ENCODE measurements at places on chromosomes 5 and 9.
A peak's percentile ranks its signal among the peaks of the same experiment; 100 is the strongest.

DNA sequence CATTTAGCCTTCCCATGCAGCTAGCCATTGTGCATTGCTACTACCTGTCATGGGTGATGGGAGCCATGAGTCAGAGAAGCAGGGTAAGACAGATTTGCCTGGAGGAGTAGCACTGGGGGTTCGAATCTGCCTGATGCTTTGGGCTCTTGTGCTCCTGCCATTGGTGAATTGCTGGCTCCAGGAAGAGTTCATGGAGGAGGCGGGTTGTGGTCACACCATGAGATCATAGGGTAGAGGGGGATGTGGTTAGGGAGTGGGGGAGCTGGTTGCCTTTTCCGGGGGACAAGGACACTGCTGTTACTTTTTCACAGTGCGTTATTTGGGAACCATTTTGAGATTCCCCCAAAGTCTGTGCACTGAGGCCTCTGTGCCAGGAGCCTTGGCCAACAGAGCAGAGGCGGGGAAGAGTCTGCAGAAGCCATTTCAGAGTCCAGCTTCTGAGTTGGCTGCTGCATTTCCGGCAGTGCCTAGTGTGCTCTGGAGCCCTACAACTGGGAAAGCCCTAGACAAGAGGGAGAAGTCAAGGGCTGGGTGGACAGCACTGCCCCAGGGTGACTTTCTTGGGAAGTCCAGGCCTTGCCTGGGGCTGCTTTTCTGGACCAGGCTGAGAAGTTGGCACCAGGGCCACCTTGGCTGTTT lies 6.2 kb downstream of the ANGPTL2 start:
- no peak for DNase-seq

DNA sequence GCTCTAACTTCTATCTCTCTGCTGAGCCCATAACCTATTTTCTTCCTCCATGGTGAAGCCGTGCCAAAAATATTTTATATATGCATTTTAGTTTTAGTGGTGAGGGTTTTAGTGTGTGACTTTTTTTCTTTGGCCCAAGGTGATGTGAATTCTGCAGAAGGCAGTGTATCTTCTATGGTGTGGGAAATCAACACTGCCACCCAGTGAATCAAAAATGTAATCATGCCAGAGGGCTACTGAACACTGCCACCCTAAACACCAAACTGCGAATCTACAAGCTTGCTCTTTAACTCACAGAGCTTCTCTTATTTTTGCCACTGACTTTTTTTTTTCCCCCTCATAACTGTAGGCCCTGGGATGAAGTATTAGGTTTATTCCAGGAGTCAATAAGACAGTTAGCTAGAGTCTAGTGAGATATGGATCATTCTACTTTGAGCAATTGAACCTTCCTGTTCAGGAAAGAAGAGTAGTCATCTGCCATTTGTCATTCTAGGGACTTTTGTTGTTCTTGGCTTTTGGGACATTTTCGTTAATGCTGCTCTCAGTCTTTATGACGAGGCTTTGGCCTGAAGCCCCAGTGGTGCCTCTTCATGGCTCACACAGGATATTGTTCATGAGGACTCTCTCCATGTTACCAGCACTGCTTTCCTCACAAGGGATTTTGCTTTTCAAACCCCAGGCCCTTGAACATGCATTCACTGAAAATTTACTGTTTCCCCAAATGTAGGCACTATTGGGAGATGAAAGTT lies 53.1 kb downstream of the C7 start:
- DNase-seq, result no peak

- DNase-seq, result no peak
These were observed 336.7 kb downstream of the CCDC171 start for GRCh38 chr9:15889555-15889954.

DNA sequence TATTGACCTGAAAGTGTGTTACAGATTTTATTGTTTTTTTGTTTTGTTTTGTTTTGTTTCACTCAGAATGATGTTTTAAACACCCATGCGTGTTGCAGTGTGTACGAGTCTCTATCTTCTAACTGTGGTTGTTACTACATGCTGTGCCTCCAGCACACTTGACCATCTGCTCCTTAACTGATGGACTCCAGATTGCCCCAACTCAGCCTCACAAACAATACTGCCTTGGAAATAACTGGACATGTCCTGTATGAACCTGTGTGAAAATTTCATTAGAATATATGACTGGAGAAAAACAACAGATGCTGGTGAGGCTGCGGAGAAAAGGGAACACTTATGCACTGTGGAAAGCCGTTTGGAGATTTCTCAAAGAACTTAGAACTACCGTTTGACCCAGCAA lies 68.7 kb upstream of the HAND1 start:
- no peak for DNase-seq

DNA sequence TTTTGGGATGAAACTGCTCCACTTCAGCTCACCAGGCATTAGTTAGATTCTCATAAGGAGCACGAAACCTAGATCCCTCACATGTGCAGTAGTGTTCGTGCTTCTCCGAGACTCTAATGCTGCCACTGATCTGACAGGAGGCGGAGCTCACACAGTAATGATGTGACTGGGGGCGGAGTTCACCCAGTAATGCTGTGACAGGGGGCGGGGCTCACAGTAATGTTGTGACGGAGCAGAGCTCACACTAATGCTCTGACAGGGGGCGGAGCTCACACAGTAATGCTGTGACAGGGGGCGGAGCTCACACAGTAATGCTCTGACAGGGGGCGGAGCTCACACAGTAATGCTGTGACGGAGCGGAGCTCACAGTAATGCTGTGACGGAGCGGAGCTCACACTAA lies 27.1 kb upstream of the LRRC14B start:
- DNase-seq, result no peak

- no peak for DNase-seq
These were observed 422.1 kb upstream of the TNC start for GRCh38 chr9:115540091-115540490.

- DNase-seq, result no peak
These were observed 88.2 kb upstream of the PANK3 start for GRCh38 chr5:168667301-168667840.

DNA sequence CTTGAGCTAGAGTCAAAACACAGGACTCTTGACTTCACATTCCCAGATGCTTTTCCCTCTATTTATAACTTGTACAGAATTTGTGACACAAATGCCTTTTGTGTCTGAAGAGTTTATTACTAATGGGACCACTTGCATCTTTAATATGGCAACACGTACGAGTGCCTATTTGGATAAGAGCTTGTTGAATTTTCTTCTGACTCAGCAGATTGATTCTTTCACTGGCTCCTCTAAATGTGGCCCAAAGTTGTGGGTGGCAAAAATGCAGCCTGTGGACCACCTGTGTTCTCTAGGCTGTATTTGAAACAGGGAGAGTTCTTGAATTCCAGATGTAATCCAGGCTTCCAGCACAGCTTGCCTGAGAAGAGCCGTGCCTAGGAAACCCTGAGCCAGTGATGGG lies 34.1 kb upstream of the ERCC6L2 start:
- DNase-seq, result no peak

DNA sequence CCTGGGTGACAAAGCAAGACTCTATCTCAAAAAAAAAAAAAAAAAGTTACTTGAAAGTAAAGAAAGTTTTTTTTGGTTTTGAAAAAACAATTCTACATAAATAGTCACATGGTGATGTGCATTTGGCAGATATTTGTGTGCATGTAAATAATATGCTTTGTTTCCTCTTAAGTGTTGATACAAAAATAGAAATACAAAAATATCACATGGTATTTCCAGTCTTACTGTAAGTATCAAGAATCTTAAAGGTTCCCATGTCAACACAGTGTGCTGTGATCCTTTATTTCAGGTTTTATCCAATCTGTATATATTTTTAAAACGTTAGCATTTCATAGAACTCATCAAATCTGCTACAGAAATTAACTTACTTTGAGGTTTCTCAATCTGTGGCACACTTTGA lies 521.9 kb downstream of the TLE4 start:
- DNase-seq, result no peak

DNA sequence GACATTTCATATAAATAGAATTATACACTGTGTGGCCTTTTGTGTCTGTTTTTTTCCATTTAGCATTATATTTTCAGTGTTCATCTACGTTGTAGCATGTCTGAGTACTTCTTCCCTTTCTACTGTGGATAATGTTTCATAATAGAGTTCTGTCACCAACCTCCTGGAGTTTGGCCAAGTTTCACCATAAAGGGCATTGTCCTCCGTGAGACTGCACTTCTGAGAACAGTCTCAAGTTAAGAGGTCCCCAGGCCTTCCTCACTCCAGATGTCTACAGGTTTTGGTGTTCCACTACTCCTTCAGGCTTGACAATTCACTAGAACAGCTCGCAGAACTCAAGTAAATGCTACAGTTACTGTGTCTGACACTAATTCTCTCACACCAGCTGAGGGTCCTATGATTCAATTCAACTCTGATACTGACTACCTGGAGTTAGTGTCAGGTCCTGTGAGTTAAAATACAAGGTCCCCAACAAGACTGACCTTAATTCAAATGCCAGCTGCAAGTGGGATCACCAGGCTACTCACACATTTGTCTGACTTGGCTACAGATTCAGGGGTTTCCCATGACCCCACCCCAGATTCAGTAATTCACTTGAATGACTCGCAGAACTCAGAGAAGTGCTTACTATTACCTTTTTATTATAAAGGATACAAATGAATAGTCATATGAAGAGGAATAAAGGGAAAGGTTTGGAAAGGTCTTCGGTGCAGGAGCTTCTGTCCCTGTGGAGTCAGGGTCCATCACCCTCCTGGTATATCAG lies 31.1 kb downstream of the SLC35A4 start:
- no peak for DNase-seq

DNA sequence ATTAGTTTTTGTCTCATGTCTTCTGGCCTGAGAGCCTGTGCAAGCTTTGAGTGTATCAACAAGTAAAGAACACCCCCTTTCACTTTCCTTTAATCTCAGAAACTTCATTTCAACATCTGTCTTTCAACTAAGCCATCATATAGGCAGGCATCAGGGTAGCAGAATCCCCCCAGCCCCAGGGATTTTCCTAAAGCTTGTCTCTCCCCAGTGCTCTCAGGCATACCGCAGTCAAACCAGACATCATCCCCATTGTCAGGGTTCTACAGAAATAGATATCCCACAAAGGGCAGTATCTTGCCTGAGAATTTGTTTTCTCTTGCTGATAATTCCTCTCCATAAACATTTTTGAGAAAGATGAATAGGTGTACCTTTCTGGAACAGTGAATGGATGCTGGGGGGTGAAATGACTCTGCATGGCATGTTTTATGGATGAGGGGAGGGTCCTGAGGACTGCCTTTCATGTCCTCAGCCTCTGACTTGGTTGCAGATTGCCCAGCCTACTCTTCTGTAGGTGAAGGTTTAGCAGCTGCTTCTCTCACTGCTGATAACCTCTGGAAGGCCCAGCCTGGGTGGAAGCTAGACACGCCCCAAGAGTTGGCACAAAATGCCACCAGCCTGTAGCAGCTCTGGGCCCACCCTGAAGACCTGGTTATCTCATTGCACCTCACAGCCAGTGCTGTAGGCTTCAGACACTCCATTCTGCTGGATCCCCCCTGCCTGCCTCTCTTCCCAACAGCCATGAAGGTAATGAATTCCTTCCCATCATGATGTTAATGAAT lies 20.5 kb upstream of the SHB start:
- DNase-seq, result no peak

DNA sequence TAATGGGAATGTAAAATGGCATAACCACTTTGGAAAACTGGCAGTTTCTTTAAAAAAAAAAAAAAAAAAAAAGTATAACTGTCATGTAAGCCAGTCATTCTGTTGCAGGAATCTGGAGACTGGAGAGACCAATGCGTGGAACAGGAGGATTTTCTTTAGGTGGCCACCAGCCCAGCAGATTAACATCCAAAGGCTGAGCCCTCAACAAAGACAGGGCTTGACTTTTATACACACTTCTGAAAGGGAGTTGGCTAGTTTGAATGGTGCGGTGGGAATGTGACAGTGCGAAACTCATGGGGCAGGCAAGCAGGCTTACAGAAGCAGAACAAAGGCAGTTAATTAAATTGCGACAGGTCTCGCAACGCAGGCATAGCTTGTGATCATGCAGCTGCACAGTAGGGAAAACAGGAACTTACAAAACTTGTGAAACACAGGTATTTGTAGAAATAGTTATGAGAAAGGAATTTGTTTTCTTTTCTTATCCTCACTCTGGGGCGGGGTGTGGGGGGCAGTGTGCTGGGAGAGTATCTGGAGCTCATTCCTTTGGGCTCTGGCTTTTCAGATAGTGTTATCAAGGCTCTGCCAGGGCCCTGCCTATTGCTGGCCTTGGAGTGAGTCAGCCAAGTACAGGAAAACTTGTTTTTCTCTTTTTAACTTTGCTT lies 12.0 kb downstream of the UIMC1 start:
- DNase-seq, result no peak

DNA sequence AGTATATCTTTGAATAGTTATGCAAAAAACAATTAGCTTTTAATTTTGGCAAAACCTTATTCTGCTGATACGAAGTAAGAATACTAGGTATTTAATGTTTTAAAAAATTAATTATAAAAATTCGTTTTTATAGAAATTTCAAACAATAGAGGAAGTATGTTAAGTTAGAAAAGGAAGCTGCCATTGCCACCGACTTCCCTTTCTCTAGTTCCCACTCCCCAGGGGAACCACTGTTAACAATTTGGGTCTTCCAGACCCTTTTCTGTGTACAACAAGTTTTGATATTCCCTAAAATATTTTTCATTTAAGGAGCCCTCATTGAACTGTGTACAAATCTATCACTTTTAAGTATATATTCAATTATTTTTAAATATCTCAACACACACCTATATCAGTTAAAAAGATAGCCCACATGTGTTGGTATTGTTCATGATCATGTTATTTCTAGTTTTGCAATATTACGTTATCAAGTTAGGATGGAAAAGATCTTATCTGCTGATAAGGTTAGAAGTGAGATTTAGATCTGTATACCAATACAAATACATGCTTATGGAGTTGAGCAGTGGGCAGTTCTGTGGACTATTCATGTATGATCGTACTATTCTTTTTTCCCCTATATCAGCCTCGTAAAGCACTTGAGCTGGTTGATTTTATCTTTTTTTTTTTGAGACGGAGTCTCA lies 25.9 kb downstream of the NDFIP1 start:
- no peak for DNase-seq

DNA sequence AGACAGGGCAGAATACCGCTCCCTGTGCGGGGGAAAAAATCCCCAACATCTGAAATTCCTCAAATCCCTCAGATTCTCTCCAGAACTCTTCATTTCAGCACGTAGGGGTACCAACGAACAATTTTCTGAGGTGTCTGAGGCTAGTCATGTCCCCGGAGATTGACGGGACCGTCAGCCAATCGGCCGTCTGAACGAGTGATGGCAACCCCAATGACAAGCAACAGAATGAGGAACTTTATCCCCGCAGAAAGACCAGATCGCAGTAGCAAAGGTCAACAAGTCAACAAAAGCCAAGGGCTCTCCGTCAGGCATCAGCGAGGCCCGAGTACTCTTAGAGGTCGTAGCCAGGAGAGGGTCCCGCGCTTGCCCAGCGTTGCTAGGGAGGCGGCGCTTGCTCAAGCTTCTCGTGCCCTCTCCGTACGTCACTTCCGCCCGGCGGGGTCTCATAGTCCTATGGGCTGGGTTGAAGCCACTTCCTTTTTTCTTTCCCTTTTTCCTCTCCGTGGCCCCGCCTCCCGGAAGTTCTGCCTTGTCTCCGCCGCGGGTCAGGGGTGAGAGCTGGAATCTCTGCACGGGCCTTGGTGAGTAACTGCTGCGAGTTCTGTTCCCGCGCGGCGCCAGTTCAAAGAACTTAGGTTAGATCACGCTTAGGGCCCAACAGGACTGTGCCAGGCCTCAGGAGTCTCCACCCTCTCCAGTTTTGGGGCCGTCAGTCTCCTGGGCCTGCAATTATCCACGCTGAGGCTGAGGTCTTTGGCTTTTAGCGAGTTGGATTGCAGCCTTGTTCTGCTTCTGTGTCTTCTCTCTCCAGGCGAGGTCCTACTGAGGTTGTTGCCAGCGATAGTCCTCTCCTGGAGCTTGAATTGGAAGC lies at the start of gene RNF20:
Gene RNF20, plus strand, starts transcription at position 520 of the 871 bp plus-strand sequence. CDS start 1,571 bp downstream, outside the sequence.
- DNase-seq, result peak; percentile 99
